CD4-positive, alpha-beta T cell treated with Interleukin-17A for 4 hours (primary cell): ENCODE measurements at places on chromosomes 1 and 21.

DNA sequence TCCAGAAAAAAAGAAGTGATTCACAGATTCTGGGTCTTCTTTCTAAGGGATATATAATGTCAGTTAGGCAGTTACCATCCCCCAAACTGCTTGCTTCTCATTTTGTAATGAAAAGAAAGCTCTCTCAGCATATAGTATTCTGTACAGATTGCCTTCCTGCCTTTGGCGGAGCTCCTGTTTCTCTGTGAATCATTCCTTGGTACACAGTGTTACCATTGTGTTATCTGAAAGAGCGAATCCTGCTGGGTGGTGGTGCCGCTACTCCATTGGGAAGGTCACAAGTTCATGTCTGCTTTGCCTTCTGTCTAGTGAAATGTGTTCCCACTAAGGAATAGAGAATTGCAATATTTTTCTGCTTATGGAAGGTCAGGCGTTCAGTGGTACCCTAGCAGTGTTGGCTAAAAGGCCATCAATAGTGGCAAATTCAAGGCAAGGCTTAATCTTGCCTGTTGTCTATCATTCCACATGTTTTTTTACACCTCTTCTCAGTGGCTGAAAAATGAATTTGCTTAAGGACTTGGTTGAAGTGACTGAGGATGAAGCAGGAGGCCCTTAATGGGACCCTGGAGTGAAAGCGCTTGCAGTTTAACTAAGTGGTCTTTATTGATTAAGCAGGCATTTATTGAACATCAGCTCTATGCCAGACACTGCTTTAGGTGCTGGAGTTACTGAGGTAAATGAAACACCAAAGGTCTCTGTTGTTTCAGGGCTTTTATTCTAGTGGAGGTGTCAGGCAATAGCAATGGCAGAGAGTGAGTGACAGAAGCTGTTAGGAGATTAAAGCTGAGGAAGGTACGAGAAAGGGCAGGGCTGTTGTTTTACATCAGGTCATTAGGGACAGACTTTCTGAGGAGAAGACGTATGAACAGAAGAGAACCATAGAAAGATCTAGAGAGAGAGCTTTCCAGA lies 186.7 kb downstream of the PDE4B start:
- no peak for DNase-seq

- DNase-seq, result peak; percentile 44
These were observed 9.2 kb upstream of the TNFRSF1B start for GRCh38 chr1:12157366-12158231.

DNA sequence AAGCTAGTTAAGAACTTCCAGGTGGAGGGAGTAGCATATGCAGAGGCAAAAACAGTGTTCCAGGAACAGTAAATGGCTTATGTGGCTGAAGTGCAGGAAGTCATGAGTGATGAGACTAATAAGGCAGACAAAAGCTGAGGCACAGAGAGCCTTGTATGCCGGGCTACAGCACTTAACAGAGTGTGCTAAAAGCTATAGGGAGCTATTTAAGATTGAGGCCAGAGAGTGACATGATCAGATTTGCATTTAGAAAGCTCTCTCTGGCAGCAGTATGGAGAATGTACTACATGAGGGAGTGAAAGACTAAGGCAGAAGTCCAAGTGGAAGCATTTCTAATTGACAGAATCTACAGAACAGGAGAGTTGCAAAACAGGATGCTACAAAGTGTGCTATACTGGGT lies 38.6 kb downstream of the WASF2 start:
- peak; percentile 15 for DNase-seq

GRCh38 chr1:33168556-33169289 lies 13.1 kb downstream of the TRIM62 start:
- DNase-seq, result no peak

- no peak for DNase-seq
These were observed 146.7 kb upstream of the C1orf105 start for GRCh38 chr1:172273647-172274396.

DNA sequence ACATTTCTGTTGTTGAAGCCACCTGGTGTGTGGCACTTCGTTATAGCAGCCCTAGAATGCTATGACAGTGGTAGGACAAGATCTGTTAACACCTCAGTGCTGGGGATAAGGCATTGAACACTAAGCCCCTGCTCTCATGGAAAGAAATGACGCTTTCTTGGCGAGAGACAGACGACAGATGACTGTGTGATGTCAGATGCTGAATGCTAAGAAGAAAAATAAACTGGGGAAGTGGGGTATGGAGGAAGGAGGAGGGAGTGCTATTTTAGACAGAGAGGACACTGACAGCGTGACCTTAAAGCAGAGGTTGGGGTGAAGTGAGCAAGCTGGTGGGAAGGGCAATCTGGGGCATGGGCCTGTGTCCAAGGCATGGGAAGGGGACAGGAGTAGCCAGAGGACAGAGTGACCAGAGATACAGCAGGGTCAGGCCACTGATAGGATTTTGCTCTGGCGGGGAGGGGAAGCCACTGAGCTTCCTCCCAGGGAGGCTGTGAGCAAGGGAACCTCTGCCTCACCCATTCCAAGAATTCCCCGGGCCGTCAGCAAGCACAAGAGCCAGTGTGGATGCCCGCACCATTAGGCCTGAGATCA lies 15.2 kb downstream of the DOP1B start:
- no peak for DNase-seq

GRCh38 chr21:33640697-33641351 lies 717 bp downstream of the CRYZL1 start:
- no peak for DNase-seq

DNA sequence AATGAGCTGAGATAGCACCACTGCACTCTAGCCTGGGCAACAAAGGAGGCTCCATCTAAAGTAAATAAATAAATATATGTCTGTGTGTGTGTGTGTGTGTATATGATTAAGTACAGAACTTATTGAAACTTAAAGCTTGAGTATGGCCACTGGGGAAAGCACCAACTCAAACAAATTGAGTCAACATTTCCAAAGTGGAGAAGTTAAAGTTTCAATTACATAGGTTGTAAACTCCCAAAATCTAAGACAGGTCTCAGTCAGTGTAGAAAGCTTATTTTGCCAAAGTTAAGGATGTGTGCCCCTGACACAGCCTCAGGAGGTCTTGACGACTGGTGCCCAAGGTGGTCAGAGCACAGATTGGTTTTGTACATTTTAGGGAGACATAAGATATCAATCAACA lies 458.9 kb upstream of the RGS18 start:
- no peak for DNase-seq

- no peak for DNase-seq
These were observed 69.5 kb upstream of the CACNA1E start for GRCh38 chr1:181413836-181414235.

DNA sequence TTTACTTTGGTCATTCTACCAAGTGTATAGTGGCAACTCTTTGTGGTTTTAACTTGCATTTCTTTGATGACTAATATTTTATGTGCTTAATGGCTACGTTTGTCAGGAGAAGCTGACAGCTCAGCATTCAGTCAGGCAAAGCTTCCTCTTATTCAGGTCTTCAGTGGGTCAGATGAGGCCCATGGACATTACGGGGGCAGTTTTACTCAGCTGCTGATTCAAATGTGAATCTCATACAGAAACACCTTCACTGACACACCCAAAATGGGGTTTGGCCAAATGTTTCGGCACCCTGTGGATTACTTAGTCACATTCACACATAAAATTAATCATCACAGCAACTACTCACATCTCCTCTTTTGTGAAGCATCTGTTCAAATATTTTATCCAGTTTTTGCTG lies 104.9 kb upstream of the PLD5 start:
- DNase-seq, result no peak

GRCh38 chr1:75733661-75734060 lies 9.2 kb downstream of the ACADM start:
- no peak for DNase-seq

DNA sequence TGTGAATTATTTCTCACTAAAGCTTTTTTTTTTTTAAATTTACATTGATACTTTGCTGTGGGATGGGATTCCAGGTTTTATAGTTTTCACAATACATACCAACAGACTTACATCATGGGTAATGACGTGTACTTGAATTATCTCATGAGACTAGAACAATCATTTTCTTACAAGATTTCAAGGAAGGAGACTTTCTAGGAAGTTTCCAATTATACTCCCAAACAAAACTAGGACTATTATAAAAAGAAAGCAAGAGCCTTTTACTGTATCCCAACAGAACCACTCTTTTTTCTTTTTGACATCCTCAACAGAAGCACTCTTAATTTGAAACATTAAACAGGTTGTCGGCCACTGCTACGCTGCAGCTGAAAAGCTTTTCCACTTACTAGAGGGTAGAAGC lies 48.7 kb downstream of the TESK2 start:
- DNase-seq, result no peak

DNA sequence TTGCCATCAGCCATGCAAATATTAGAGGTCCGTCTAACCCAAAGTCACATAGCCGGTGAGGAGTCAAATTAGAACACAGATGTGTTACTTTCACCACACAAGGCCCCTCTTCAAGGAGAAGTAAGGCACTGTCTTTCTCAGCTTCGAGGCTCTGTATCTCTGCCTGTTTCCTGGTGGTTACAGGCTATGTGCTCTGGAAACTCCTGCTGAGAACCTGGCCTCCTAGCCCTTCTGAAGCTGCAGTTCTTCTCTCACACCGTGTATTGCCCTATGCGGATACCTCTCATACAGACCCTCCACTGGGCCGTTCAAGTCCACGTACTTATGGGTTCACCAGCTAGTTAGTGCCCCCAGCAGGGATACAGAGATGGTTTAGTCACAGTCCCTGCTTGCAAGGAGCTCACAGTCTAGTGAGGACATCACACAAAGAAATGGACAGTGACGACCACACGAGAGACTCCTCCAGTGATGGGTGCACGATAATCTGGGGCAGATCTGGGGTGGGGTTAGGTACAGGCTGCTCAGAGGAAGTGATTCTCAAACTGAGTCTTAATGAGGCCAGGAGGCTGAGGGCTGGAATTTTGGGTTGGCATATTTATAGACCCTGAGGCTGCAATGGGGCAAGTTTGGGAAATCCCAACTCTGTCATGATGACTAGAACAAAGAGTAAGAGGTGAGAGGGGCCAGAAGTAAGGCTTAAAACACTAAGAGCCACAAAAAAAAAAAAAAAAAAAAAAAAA lies 22.8 kb upstream of the ELOA start:
- no peak for DNase-seq

- peak; percentile 52 for DNase-seq
These were observed 618 bp downstream of the CLCC1 start for GRCh38 chr1:108962681-108963051.

- DNase-seq, result no peak
These were observed 65.4 kb downstream of the TP53BP2 start for GRCh38 chr1:223780318-223780717.

- DNase-seq, result no peak
These were observed 994 bp downstream of the RO60 start for GRCh38 chr1:193060406-193060805.

GRCh38 chr1:1665815-1666251 lies 7.0 kb upstream of the CDK11B start:
- DNase-seq, result peak; percentile 47

DNA sequence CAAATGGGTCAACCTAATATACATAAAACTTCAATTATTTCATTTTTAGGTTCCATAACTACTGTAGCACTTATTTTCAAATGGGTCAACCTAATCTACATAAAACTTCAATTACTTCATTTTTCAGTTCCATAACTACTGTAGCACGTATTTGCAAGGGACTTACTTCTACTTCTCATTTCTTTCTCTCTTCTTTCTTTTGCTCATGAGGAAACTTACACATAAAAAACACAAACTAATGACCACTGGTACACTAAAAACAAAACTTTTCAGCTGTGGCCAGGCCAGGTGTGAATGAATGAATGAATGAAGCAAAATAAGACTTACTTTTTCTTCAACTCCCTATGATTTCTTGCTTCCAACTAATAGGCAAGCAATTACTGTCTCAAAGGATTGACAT lies 11.7 kb downstream of the SYDE2 start:
- no peak for DNase-seq

DNA sequence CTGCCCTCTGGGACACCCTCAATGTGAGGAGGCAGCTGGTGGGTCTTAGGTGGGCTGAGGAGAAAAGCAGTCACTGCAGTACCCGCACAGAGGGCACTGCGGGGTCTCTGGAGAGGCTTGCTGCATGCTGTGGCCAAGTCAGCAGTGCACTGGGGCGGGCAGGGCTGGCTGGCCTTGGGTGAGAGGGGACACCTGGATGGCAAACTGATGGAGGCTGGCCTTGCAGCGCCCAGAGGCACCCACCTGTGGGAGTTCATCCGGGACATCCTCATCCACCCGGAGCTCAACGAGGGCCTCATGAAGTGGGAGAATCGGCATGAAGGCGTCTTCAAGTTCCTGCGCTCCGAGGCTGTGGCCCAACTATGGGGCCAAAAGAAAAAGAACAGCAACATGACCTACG lies 3.2 kb downstream of the ELF3 start:
- no peak for DNase-seq

- DNase-seq, result no peak
These were observed 62.2 kb downstream of the ZFYVE9 start for GRCh38 chr1:52203935-52204625.

DNA sequence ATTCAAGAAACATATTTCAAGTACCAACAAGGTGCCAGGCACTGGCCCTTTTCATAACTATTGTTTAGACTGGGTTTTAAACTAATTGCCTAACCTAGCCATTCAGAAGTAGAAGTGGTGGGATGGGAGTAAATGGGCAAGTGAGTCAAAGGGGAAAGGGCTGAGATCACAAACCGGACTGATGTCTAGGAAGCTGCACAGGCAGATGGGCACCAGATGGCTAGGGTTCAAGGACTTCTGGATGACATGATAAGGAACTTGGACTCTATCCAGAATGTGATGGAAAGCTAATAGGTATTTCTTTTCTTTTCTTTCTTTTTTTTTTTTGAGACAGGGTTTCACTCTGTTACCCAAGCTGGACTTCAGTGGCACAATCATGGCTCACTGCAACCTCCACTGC lies 46.6 kb downstream of the LYST start:
- no peak for DNase-seq

GRCh38 chr1:230568008-230568407 lies 74.3 kb upstream of the COG2 start:
- DNase-seq, result no peak

DNA sequence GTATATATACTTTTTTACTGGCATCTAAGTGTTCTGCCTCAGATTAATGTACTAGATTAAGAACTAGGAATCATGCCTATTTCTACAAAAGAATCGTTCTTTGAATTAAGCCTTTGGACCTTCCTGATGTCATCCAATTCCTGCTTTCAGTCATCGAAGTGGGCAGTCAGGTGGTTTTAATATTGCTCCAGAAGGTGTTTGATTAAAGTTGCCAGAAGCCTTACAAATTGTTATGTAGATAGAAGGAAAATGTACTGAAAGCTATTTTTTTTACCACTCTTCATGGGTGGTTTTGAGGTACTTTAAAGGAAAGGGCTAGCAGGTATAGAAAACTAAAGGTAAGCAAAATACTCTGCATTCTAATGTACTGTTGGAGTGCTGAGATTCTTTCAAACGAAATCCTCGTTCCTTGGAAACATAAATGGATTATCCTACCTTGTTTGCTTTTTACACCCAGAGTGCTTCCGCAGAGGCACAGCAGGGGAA lies 716 bp downstream of the CTBS start:
- no peak for DNase-seq

DNA sequence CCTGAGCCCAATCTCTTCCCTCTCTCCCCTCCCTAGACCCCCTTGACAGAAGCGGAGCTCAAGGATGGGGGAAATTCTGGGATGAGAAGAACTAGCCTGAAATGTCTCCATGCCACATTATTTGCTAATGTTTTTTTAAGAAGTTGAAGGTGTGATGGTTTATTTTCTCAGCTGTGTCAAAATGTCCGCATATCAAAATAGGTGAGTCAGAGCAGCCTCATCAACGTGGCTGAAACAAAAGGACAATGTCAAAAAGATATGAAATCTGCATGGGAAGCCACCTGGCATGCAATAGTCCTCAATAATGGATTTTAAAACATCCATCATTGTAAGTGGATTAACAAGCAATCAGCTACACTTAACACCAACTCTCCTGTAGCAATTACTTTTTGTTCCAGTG lies 101.4 kb downstream of the BEND5 start:
- DNase-seq, result no peak
